Fibroblast of lung (primary cell): ENCODE measurements at places on chromosomes 3 and 15. TPM values are rescaled to one million over a fixed set of nuclear protein-coding genes. Genes with fewer than 3 reads are reported as not detected.

Gene TSC22D2
- total RNA-seq, result 10.3 and 23.6 TPM in 2 replicates

Gene UBA7
- total RNA-seq, result 50.1 and 57.1 TPM in 2 replicates

Gene RTF1
- total RNA-seq, result 14.9 and 16.0 TPM in 2 replicates

Gene KBTBD13
- not detected in 2 replicates for total RNA-seq

Gene FANCD2OS
- total RNA-seq, result not detected in 2 replicates
